ENCODE measurements at places on chromosomes 6 and 20.

GRCh38 chr6:140018588-140018987 is 644.1 kb upstream of the CITED2 start:
- no peak for ATAC-seq

GRCh38 chr20:48448666-48449600 is 378.9 kb downstream of the PREX1 start:
- no peak for ATAC-seq

DNA sequence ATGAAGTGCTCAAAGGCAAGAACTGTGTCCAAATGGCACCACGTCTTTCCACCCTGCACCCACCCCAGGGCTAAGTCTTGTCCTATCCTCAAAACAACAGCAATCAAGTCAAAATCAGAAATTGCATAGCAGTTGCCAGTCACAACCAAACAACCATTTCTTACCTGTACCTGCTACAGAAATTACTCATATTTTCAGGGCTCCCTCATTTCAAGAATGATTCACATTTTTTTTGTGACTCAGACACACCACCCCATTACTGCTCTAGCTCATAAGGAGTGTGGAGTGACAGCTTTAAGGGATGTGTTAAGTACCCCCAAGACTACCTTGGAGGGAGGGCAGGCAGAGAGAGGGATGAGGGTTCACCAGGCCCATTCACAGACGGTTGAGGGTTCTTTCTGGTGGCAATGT is 111.7 kb downstream of the TRERF1 start:
- peak; percentile 64 for ATAC-seq

GRCh38 chr6:97113170-97113569 is 169.8 kb downstream of the MMS22L start:
- ATAC-seq, result no peak

GRCh38 chr20:14581731-14582130 is 244.3 kb upstream of the FLRT3 start:
- no peak for ATAC-seq

Measured in esophagus mucosa (tissue), 1 donor.